NCI-H1092 treated with DMSO at 0.1 percent for 48 hours (cell line): ENCODE measurements at places on chromosomes 7 and 10.
A peak's percentile ranks its signal among the peaks of the same experiment; 100 is the strongest.

GRCh38 chr10:124117833-124118232, 24.4 kb upstream of the CHST15 start:
- no peak for DNase-seq

GRCh38 chr7:101904019-101904418, 86.6 kb downstream of the CUX1 start:
- DNase-seq: no peak

- DNase-seq: no peak
Observed at GRCh38 chr10:67385566-67385965, 310.4 kb downstream of the CTNNA3 start.

GRCh38 chr7:139647814-139648390, 124.4 kb downstream of the CLEC2L start:
- DNase-seq: no peak

DNA sequence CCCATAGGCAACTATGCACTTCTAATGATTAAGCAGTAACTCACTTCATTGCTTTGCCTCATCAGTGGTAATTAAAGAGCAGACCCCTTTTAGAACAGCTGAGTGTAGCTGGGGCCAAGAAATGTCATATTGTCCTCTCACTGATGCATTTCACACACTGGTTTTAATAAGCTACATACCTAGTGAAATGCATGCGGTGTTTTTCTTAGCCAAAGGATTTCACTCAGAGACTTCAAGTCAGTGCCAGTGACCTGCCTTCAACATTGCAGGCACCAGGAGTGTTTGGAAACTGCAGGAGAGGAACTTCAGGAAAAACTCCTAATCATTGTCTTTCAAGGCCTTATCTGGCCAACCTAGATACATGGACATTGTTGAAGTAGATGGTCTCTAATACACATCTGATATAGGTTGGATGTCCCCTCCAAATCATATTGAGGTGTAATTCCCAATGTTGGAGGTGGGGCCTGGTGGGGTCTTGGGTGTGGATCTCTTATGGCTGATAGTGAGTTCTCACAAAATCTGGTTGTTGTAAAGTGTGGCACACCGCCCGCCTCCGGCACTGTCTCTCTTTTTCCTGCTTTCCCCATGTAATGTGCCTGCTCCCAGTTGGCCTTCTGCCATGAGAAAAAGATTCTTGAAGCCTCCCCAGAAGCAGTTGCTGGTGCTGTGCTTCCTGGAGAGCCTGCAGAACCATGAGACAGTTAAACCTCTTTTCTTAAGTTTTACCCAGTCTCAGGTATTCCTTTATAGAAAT, 252.7 kb upstream of the PLXDC2 start:
- DNase-seq: no peak

- DNase-seq: no peak
Observed at GRCh38 chr10:105605918-105606317, 964.8 kb downstream of the SORCS3 start.

DNA sequence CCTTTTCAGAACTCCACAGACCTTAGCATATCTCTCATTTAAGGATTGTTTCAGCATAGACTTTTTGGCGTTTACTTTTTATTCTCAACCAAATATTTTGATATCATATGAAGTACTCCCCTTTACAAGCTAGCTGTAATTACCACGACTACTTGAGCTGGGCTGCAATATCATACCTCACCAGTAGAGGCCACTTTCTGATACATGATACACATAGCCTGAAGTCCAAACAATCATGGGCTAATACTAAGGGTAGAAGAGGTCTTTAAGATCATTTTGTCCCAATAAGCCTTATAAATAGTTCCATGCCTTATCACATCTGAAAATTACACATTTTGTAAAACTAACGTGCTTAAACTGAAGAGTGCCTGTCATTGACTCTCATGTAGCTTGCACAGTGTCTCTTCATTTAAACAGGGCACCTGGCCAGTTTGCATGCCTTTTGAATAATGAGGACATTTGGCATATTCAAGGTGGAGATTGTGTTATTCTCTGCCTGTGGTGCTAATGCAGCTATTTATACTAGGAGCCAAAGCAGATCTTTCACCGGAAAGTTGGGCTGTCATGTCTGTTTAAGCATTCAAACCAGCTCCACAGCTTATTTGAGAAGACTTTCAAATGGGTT, 403.7 kb upstream of the ZMIZ1 start:
- DNase-seq: no peak

- peak; percentile 3 for DNase-seq
Observed at GRCh38 chr10:134247-135131, 766 bp upstream of the ZMYND11 start.

- peak; percentile 64 for DNase-seq
Observed at GRCh38 chr7:68688416-68689086, 909.7 kb upstream of the AUTS2 start.

DNA sequence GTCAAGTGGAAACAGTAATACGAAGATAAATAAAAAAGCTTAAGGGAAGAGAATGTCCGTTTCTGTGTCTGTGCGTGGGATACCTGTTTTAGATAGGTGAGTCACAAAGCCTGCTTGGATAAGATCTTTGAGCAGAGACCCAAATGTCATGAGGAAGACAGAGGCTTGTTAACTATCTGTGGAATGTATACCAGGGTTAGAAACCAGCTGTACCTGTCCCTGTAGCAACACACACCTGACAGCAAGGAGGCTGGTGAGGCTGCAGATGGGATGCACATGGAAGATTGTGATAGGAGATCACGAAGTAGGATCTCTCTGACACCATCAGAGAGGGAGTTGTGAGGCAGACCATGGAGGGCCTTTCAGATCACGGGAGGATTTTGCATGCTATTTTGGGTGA, 105.3 kb downstream of the ARHGAP21 start:
- DNase-seq: no peak

GRCh38 chr7:770336-770735, 43.3 kb upstream of the PRKAR1B start:
- DNase-seq: no peak

- DNase-seq: peak; percentile 66
Observed at GRCh38 chr7:107463139-107464078, 6.4 kb upstream of the GPR22 start.

GRCh38 chr10:112382515-112383235, 8.8 kb downstream of the ACSL5 start:
- DNase-seq: no peak

DNA sequence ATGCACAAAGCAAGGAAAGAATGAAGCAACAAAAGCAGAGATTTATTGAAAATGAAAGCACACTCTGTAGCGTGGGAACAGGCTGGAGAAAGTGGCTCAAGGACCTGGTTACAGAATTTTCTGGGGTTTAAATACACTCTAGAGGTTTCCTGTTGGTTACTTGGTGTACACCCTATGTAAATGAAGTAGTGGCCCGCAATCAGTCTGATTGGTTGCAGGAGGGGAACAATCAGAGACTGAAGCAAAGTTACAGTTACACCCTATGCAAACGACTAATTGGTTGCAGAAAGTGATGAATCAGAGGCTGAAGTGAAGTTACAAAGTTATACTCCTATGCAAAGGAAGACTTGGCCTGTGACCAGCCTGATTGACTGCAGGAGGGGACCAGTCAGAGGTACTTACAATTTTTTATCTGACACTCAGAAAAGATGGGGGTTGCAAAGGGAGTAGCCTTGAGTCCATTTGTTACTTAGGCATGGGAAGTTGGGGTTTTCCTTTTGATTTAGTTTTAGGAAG, 3.6 kb upstream of the MTPN start:
- DNase-seq: no peak

GRCh38 chr7:96085953-96086352, 235.9 kb downstream of the SLC25A13 start:
- DNase-seq: no peak

DNA sequence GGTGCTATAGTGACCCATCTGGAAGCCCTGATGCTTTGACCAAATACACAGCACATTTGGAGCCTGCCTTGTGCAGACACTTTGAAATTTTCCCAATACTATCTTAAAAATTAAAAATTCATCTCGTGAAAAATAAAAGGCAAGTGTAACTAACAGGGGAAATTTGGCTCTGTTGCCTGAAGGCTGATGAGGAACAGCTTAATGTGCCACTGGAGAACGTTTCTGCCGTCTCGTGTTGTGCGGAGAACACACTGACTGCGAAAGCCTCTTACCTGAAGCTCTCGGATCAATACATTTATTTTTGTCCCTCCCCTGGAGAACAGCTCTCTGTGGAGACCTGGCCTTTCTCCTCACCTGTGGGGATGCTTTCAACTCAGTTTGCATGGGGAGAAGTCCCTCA, 77.2 kb upstream of the CHST15 start:
- DNase-seq: no peak

- DNase-seq: no peak
Observed at GRCh38 chr7:16836481-16836880, 31.7 kb upstream of the AGR2 start.

DNA sequence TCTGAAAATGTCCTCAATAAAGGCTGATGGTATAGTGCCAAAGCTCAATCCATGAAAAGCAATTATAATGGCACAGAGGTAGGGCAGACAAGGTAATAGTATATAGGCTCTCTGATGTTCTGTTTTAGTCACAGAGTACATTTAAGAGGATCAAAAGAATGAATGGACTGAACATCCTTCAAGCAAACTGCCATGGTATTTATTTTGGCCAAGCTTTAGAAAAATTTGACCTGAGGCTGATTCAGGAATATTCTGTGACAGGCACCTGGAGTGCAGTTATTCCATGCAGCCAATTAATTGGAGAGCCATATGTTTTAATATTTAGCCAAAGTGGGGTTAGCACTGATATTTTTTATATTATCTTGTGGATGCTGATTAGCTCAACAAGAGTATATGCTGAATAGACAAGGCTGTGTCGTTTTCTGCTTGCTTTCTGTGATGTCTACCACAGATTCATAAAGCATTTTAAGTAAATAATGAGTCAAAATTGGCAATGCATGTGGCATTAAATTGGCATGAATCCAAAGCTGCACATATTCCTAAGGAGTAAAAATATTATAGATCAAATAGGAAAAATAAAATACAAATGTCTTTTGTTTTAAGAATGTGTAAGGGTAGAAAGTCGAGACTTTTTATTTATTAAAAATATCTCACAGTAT, 177.4 kb downstream of the PCLO start:
- peak; percentile 16 for DNase-seq

DNA sequence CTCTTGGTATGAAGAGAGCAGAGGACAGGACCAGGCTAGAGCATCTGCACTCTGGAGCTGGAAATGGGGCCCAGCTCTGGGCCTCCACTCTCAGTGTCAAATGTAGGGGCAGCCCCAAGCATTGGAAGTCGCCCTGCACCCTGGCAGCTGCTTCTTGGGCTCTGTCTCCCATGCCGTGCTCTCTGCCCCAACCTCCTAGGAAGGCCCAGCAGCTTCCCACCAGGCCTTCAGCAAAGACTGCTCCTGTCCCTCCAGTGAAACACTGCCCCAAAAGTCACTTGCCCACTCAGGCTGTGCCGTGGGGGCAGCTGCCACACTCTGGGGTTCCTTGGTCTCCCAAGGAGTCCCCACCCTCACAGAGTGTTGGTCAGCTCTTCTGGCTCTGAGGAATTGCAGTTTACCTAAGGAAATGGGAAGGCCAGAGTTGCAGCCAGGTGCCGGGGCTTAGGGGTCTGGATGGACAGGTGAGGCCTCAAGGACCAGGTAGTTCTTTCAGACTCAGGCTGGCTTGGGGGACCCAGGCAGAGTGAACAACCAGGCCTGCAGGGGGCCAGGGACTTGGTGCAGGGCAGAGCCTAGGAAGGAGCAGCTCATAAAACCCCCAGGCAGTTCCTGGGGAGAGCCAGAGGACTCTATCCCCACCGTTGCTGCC, 9.4 kb upstream of the OPN4 start:
- DNase-seq: no peak
